ENCODE measurements at places on chromosomes 6 and 20.

- DNase-seq, result no peak
Measured at GRCh38 chr20:47298624-47299023, 57.9 kb downstream of the ZMYND8 start.

DNA sequence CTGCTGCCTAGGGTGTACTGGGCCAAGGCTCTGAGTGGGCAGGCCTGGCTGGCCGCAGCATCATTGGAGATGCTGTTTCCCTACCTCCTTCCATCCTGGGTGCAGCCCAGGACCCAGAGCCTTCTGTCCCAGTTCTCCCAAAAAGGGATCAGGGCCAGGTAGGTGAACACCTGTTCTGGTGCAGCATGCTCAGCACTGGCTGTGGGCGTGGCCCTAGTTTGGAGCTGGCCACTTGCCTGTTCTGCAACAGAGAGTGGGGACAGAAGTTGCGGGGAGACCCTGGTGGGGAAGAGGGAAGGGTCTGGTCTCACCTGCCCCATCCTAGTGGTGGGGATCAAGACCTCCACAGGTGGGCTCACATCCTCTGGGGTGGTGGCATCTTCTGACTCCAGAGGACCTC lies 1.4 kb upstream of the ARMC12 start:
- DNase-seq, result no peak

DNA sequence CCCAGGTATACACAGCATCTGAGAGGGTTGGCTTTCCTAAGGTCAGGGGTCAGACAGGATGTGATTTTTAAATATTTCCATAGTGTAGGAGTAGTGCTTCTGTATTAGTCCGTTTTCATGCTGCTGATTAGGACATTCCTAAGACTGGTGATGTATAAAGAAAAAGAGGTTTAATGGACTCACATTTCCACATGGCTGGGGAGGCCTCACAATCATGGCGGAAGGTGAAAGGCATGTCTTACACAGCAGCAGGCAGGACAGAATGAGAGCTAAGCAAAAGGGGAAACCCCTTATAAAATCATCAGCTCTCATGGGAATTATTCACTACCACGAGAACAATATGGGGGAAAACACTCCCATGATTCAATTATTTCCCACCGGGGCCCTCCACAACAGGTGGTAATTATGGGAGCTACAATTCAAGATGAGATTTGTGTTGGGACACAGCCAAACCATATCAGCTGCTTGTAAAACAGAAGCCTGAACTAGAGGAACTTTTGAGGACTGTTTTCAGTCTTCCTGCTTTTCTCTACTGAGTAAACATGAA lies 91.0 kb upstream of the MEI4 start:
- no peak for DNase-seq

DNA sequence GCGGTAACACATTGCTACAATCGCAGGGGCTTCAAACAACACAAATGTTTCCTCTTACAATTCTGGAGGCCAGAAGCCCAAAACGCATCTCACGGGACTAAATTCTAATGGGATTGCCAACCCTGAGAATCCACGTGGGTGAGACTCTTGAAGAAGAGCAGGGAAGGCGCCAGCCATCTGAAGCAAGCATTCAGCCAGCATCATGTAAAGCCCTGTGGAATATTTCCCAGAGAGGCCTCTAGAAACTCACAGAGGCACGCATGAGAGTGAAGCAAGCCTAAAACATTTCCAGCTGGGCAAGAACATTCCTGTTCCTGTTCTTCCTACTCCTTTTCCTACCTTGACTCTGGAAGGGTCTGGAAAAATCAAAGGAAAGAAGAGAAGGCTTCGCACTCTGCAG lies 19.6 kb upstream of the FNDC1 start:
- no peak for DNase-seq

- DNase-seq, result no peak
Measured at GRCh38 chr6:16713597-16713996, 47.7 kb downstream of the ATXN1 start.

DNA sequence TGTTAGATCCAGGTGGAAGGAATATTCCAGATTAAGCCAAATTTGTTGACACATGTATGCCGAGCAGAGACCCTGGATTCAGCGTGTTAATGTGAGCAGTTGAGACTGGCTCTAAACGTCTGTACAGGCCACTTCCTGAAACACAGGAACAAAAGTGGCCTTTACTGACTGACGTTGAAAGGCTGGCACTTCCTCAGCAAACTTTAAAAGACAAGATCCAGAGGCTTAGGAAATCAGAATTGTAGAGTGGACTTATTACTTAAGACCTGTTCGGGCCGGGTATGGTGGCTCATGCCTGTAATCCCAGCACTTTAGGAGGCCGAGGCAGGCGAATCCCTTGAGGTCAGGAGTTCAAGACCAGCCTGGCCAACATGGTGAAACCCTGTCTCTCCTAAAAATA lies 125.7 kb upstream of the ARID1B start:
- DNase-seq, result no peak

GRCh38 chr20:19161336-19161735 lies 51.1 kb upstream of the SLC24A3 start:
- no peak for DNase-seq

- no peak for DNase-seq
Measured at GRCh38 chr6:130912434-130912833, 85.2 kb downstream of the SMLR1 start.

- no peak for DNase-seq
Measured at GRCh38 chr6:35294308-35294945, 3.2 kb upstream of the DEF6 start.

Measured in hypothalamus (tissue), 51 donors.